Epithelial cell of umbilical artery (primary cell): ENCODE measurements at places on chromosomes 11 and 22. TPM values are rescaled to one million over a fixed set of nuclear protein-coding genes. Genes with fewer than 3 reads are reported as not detected.

EXPH5 gene
- total RNA-seq: under 0.01 and 0.32 TPM in 2 replicates

DTX4 gene
- under 0.01 TPM in 2 replicates for total RNA-seq

OLFML1 gene
- 2.9 TPM in 1 of 2 replicates, not detected in the other for total RNA-seq

RASD2 gene
- not detected in 2 replicates for total RNA-seq

OVOL1 gene
- total RNA-seq: not detected in 2 replicates

NRIP3 gene
- 7.0 and 24.0 TPM in 2 replicates for total RNA-seq

PLAAT5 gene
- not detected in 2 replicates for total RNA-seq

ZNF214 gene
- total RNA-seq: 1.9 and 3.5 TPM in 2 replicates

LRRC32 gene
- 20.5 and 23.9 TPM in 2 replicates for total RNA-seq

CSNK2A3 gene
- 1.5 and 1.9 TPM in 2 replicates for total RNA-seq

KRTAP5-2 gene
- not detected in 2 replicates for total RNA-seq

SLC6A5 gene
- total RNA-seq: not detected in 2 replicates

SLC16A8 gene
- total RNA-seq: under 0.01 TPM in 1 of 2 replicates, not detected in the other

CATSPERZ gene
- 0.61 TPM in 1 of 2 replicates, not detected in the other for total RNA-seq

METTL15 gene
- total RNA-seq: 13.3 and 17.9 TPM in 2 replicates
